ENCODE measurements at places on chromosomes 5 and 9. TPM values are rescaled to one million over a fixed set of nuclear protein-coding genes. Genes with fewer than 3 reads are reported as not detected.
A peak's percentile ranks its signal among the peaks of the same experiment; 100 is the strongest.

DNA sequence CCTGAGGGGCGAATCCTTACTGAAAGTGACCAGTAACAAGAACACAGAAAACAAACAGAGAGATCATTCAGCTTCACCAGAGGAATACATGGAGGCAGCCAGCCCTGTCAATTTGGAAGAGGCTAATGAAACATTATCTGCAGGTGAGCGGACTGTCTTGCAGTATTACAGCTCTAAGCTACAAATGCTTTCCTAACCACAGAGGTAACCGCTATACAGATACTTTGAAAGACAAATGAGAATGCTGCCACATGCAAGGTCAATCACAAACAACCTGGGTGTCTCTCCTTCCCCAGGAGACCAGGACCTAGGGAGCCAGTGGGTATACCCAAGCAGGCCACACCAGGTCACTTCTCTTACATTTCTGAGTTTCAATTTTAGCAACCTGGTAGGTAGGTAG lies 30.2 kb downstream of the EFNA5 start:
- DNase-seq = no peak

DNA sequence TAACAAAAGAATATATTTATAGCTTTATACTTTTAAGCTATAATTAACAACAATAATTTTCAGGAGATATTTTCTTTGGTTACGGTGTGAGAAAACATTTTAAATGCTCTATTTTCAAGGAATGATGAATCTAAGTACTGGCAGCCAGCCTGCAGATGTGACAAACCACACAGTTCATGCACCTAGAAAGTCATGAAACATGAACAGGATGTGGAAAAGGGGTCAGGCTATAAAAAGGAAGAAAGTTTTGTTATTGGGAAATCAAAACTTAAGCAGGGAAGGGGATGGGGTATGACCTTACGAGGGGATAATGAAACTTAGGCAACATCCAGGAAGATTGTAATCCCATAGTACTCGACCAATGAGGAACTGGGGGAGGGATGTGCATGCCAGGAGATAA lies 508.7 kb upstream of the GRAMD2B start:
- peak; percentile 69 for DNase-seq

DNA sequence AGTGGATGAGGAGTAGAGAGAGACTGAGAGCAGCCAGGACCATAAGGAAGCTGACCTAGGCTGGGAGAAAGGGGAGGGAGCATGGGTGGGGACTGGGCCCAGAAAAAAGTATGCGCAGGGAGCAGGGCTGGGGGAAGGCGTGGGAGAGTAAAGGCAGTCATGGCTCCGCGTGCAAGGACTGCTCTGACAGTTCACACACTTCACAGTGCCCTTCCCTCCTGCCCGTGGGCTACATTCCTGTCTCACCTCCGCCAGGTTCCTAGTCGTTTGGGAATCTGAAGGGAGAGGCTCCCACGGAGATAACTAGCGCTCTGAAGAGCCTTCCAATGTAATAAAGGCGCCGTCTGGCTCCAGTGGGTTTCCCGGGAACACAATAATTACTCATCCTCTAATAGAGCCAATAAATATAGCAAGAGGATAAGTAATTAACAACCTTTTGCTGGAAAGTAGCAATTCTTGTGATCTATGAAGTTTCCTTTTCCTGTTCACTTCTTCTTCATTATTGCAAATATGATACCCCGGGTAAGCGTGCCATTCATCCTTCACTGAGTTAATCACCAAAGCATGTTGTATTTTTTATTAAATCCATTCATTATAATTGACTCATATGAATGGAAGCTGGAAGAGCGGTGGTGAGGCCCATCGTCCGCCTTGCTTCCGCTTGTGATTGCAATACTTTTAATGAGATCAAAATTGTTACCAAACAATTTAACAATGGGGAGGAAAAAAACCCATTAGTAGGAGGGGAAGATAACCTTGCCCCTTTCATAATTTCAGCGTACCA lies 39.3 kb downstream of the TTLL11 start:
- no peak for DNase-seq

DNA sequence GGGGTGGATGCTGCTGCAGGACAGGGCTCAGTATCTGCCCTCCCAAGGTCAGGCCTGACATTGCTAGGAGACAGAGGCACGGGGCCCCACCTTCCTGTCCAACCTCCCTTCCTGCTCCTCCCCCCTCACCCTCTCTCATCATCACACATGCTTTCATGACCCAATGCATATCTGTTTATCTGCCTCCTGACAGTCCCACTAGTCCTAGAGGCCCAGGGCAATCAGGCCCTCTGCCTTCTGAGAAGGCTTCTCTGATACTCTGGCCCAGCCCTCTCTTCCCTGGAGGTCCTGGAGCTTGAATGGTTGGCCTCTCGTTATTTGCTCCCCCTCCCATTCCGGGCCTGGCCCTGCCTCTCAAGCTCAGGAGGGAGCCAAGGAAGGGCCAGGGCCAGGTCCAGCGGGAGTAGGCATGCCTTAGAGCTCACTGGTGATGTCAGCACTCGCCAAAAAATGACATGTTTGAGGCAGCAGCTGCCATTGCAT lies 90.6 kb upstream of the SAP30L start:
- no peak for DNase-seq

The LCN2 gene
- total RNA-seq = not detected
